RCC 7860 (cell line): ENCODE measurements at places on chromosomes 3 and 15.

GRCh38 chr3:18077128-18077840 lies 334.9 kb upstream of the TBC1D5 start:
- DNase-seq = no peak

DNA sequence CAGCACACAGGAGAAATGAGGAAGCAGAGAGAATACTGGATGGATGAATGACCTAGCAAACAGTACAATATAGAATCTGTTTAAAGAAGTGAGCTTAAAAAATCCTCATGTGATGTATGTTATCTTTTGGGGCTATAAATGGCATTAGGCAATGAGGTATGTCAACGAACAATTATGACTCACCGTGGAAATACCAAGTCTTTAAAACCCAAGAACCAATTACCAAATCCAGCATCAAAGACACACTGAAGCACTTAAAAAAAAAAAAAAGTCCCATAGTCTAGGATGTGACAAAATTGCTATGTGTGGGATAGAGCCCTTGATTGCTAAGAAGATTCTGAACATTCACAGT lies 36.3 kb upstream of the HERC1 start:
- peak; percentile 6 for DNase-seq

DNA sequence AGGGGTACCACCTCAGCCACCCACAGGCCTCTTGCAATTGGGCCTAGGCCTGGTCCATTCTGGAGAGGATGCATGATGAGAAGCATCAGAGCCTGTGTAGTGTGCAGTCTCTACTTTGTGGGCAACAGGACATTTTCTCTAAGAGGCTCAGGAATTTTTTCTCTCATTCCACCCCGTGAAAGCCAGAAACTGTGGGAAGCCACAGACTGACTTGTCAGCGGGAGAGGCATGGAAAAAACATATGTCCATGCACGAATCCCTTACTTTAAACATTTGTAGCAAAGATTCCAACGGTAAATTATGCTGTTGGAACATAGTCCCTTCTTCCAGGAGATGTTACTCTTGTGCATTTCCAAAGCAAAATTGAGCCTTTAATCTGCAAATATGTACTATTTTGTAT lies 196.5 kb downstream of the KLHL25 start:
- no peak for DNase-seq

GRCh38 chr3:32457971-32458471 lies 44.6 kb downstream of the CMTM6 start:
- no peak for DNase-seq

DNA sequence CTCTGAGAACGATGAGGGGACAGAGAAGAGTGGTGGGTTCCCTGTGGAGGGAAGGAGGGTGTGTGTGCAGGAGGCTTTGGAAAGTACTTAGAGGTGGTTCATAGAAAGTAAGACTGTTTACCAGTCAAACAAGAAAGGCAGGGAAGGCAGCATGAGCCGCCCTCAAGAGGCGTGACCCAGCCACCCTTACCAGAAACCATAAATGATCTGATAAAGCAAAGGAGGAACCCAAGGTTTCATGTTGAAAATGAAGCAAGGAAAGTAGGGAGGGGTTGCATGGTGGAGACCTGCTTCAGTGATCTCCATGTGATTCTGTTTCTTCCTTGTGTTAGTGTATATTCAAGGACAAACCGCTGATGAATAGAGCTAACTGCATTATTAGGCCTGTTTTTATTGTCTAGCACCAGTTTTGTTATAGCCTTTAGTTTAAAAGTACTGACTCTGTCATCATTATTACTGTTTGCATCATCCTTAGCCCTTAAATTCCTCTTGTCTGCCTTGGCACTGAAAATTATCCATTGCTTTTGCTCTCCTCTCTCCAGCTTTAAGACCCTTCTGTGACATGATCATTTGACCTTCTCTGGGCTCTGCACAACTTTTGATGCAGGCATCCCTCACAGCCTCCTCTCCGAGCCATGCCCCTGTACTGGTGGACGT lies 96.1 kb downstream of the STAC start:
- DNase-seq = no peak

- no peak for DNase-seq
Observed at GRCh38 chr3:181330821-181331563, 341.5 kb upstream of the DNAJC19 start.

DNA sequence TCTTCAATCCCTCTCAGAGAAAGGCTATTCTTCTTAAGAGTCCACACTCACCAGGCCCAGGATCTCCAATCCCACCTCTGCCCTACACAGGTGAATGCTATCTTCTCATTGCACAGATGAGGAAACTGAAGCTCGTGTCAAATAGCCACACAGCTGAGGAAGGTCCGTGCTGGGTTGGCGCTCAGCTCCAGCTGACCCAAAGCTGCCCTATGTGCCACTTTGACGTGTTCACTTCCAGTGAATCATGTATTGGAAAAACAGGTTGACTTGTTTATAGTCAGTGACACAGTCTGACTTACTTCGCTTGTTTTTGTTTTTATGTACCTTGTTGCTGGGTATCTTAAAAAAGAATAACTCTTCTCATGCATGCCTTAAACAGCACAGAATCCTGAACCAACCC lies 32.4 kb upstream of the ALDH1A3 start:
- DNase-seq = no peak

- DNase-seq = no peak
Observed at GRCh38 chr15:31552482-31553099, 226.0 kb downstream of the KLF13 start.

GRCh38 chr3:128362026-128362965 lies 104.4 kb downstream of the DNAJB8 start:
- DNase-seq = no peak

DNA sequence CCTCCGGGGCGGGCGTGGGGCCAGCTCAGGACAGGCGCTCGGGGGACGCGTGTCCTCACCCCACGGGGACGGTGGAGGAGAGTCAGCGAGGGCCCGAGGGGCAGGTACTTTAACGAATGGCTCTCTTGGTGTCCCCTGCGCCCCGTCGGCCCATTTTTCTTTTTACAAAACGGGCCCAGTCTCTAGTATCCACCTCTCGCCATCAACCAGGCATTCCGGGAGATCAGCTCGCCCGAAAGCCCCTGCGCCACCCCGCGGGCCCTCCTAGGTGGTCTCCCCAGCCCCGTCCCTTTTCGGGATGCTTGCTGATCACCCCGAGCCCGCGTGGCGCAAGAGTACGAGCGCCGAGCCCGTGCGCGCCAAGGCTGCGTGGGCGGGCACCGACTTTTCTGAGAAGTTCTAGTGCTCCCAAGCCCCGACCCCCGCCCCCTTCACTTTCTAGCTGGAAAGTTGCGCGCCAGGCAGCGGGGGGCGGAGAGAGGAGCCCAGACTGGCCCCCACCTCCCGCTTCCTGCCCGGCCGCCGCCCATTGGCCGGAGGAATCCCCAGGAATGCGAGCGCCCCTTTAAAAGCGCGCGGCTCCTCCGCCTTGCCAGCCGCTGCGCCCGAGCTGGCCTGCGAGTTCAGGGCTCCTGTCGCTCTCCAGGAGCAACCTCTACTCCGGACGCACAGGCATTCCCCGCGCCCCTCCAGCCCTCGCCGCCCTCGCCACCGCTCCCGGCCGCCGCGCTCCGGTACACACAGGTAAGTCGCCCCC lies at the start of gene THBS1:
THBS1 (plus strand) TSS at position 595 of the 757 bp plus-strand sequence. CDS start 779 bp downstream, outside the sequence.
- DNase-seq = peak; percentile 82

GRCh38 chr15:43276563-43277200 lies 10.0 kb upstream of the TGM5 start:
- no peak for DNase-seq

DNA sequence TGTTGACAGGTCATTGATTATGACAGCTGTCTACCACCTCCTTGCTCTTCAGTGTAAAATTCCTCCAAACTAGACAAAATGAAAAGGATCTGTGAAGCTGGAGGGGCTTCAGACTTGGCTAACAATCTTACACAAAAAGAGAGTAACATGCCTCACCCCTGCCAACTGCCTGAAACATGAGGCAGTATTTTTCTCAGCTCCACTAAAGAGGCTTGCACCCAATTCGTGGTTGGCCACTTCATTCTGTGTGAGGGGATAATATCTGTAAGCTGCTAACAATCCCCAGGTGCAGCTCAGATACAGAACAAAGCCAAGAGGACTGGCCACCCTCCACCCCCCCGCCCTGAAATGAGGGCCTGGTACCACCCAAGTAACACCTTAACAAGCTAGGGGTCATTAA lies 2.8 kb downstream of the MB21D2 start:
- no peak for DNase-seq

- no peak for DNase-seq
Observed at GRCh38 chr3:185559706-185560090, 7.3 kb upstream of the LIPH start.

GRCh38 chr3:37543666-37544065 lies 318.0 kb upstream of the CTDSPL start:
- DNase-seq = no peak

- no peak for DNase-seq
Observed at GRCh38 chr3:188747489-188747888, 424.3 kb upstream of the TPRG1 start.

DNA sequence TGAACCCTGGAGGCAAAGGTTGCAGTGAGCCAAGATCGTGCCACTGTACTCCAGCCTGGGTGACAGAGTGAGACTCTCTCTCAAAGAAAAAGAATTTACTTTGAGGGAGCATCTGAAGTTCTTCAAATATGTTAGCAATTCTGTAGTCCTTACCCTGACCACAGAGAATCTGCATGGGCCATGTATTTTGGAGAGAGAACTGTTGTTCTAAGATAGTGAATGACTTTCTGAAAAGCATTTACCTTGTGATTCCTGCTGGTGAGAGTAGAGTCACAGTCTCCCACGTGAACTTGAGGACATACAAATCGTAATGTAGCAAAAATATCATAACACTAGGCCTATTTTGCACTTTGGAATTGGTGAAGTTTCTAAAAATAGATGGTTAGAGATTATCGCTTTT lies 3.9 kb downstream of the BRK1 start:
- no peak for DNase-seq

GRCh38 chr3:186635532-186635931 lies 4.7 kb upstream of the FETUB start:
- no peak for DNase-seq

DNA sequence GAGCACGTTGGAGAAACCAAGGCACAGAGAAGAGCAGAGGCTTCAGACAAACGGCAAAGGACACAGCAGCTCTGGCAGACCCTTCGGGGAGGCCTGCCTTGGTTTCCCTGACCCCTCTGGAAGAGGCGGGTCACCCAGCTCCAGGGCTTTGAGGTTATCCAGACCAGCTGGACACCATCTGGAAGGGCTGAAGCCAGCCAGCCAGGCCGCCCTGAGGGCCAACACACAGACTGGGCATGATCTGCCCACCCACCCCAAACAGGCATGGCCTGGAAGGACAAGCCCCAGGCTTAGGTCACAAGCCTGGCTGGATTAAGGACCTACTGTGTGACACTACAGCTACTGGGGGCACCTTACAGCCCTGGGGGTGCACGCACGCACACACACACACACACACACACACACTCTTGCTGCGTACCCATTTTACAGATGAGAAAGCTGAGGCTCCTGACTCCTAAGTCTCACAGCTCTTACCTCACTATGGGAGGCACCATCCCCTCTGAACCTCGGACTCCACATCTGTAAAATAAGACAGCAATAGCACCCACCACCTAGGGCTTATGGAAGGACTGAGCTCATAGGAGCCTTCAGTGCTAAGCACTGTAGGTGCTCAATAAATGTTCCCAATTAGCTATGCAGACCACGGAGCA lies 10.8 kb downstream of the PLXND1 start:
- no peak for DNase-seq

DNA sequence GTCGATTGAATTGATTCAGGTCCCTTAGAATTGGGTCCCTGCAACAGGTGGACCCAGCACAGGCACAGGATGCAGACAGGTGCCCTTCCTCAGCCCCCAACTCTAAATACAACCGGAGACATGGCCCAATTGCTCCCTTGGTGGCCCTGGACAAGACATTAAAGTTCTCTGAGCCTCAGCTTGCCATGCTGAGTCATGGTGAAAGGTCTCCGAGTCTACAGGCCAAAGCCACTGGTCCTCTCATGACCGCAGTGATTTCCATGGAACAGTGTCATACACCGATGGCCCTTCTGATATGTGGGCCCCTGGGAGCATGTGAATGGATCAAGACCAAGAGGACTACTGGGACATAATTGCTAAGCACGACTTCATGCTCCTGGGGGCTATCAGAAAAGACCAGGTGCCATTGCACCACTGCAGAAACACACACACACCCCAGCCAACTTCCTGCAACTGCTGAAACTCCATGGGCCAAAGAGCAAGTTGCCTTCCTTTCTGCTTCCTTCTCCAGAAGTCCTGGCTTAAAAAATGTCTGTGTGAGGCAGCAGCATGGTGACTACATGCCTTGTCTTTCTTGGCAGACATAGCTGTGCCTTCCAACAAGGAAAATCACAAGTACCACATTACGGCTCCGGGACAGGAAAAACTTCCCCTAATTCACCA lies 38.8 kb downstream of the TBC1D2B start:
- DNase-seq = no peak

- peak; percentile 51 for DNase-seq
Observed at GRCh38 chr3:149564079-149564478, 89.6 kb downstream of the TM4SF4 start.

GRCh38 chr15:96331945-96332636 lies 1.6 kb downstream of the NR2F2 start:
- no peak for DNase-seq

DNA sequence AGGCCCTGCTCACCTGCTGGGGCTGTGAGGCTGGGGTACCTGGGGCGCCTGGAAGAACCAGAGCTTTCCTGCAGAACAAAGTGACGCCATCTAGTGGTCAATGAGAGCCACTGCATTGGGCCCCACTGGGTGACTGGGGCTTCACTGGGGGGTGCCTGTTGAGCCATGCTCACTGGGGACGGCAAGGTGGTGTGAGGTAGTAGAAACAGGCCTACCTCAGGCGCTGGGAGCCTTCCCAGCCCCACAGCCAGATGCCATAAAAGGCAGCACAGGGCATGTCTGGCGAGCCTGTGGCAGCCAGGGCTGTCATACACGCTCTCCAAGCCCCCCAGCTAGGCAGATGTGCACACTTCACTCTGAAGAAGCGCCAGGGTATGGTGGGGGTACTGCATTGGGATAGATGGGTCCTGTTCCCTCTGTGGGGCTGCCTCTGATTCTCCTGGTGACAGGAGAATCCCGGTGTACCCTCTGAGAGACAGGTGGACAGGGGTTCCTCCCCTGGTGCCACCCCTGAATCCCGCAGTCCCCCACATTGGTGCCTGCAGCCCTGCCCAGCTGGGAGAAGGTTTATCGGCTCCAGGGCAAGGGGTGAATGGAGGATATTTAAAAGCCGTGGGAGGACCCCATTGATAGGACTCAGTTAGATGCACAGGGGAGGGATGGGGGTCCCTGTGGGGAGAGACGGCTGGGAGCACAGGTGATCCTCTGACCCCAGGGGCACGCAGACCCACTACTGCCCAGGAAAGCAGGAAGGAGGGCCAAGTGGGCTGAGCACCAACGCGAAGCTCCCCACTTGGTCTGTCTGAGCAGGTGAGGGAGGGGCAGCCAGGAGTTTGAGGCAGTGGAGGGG lies 178.8 kb downstream of the NSMCE3 start:
- DNase-seq = no peak

GRCh38 chr3:129723558-129724324 lies 117.3 kb upstream of the PLXND1 start:
- DNase-seq = no peak

GRCh38 chr3:72154391-72155335 lies 369.7 kb upstream of the PROK2 start:
- no peak for DNase-seq

GRCh38 chr3:39388153-39388552 lies 5.0 kb downstream of the SLC25A38 start:
- no peak for DNase-seq
